ENCODE measurements at places on chromosomes 7 and 10. TPM values are rescaled to one million over a fixed set of nuclear protein-coding genes. Genes with fewer than 3 reads are reported as not detected.

Gene LYZL1
- total RNA-seq, result not detected

Gene UCN3
- total RNA-seq, result not detected

Gene RTKN2
- 0.89 TPM for total RNA-seq

Gene NACAD
- total RNA-seq, result 3.6 TPM

Gene CUEDC2
- 104 TPM for total RNA-seq

Gene SLC13A4
- total RNA-seq, result 0.59 TPM

Gene KIAA1549
- 1.0 TPM for total RNA-seq

Gene TMEM229A
- not detected for total RNA-seq

Gene STMP1
- 16.4 TPM for total RNA-seq

Gene PAOX
- total RNA-seq, result 4.4 TPM

Gene PDZD7
- 1.0 TPM for total RNA-seq

Gene TRPV5
- not detected for total RNA-seq

Gene TEX36
- total RNA-seq, result not detected

Gene TSPAN15
- 0.30 TPM for total RNA-seq

Gene UNCX
- total RNA-seq, result not detected

Gene GRID2IP
- 0.15 TPM for total RNA-seq

Gene BMPR1A
- total RNA-seq, result 14.5 TPM

Gene POM121
- 7.9 TPM for total RNA-seq

Gene LOXL4
- 12.4 TPM for total RNA-seq

Gene CNPY1
- not detected for total RNA-seq
